Iris pigment epithelial cell (primary cell): ENCODE measurements at places on chromosomes 4 and X.

GRCh38 chr4:11051181-11051580 is 366.6 kb upstream of the CLNK start:
- no peak for DNase-seq

- peak; percentile 54 for DNase-seq
Observed at GRCh38 chr4:86960557-86960961, 25.7 kb downstream of the AFF1 start.

- no peak for DNase-seq
Observed at GRCh38 chr4:68572653-68573170, 3.4 kb downstream of the UGT2B17 start.

GRCh38 chrX:107935200-107935599 is 47.0 kb downstream of the TEX13B start:
- DNase-seq, result peak; percentile 49

GRCh38 chr4:16186986-16187385 is 39.3 kb downstream of the TAPT1 start:
- DNase-seq, result no peak

DNA sequence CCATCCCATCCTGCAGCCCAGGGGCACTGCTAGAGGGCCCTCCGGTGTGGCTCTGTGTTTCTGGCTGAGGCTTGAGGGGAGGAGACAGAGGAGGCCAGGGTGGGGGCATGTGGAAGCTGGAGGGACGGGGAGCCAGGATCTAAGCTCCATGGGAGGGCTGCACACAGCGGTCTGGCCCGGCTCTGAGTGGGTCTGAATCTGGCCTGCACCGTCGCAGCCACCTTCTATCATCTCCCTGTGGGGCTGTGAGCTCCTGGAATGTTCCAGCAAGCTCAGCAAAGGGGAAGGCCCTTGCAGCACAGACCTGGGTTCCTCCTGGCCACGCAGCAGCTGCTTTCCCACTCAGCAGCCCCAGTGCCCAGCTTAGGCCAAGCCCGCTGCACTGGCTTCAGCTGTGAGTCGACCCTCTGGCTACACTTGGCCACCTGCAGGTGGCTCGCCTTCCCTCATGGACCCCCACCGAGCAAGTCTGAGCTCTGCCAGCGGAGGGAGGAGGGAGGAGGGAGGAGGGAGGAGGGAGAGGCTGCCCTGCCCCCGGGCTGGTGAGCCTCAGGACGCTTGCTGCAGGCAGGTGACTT is 5.3 kb downstream of the NKX1-1 start:
- no peak for DNase-seq

- DNase-seq, result no peak
Observed at GRCh38 chrX:148316446-148316845, 184.0 kb upstream of the AFF2 start.

GRCh38 chr4:42152507-42153504 is at the start of gene BEND4:
TSS of gene BEND4 (minus strand) at chr4:42152655. CDS start at chr4:42152143, 512 bp downstream.
- no peak for DNase-seq

DNA sequence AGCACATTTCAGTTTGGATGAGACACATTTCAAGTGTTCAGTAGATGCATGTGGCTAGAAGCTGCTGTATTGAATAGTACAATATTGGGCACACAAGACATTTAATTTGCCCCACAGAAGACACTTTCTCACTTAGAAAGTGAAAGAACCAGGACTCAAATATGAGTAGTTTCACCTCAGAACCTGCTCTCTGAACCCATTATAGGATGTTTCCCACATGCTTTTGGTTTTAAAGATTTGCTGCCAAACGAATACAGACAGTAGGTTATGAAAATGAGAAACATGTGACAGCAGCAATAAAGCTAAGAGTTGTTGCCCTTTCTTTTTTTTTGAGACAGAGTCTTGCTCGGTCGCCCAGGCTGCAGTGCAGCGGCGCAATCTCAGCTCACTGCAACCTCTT is 32.3 kb downstream of the C4orf54 start:
- DNase-seq, result no peak

DNA sequence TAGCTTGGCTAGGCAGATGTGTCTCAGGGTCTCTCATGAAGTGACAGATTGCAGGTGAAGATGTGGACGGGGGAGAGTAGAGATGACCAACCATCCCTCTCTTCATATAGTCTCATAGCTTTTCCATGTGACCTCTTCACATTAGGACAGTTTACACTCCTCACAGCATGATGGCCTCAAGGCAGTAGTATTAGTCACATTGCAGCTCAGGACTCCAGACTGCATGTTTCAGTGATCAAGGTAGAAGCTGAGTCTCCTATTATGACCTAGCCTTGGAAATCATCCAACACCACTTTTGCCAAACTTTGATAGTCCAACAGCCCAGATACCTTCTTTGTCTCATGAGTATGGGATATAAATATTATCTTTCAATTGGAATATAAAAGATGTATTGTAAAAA is 147.7 kb downstream of the GASK1B start:
- no peak for DNase-seq

DNA sequence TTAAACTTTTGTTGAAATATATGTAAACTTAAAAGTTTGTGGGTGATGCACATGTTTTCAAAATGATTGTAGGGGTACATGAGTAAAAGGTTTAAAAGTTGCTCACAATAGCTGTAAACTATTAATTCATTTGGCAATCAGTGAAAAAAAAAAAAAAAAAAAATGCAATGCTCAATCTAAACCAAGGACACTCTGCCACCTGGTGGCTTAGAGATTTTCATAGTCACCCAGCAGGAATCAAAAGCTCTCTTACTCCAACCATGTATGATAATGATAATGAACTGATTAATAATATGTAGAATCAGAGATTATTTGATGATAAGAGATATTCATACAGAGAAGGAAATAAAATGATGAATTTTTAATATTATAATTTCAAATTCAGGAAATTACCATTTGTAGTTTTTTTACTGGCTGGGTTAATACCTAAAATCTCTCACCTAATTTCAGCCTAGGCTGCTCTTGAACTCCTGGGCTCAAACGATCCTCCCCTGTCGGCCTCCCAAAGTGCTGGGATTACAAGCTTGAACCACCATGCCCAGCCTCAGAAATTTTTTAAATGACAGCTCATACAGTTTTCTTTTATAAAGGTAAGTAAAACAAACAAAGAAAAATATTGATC is 46.9 kb upstream of the SLC25A4 start:
- peak; percentile 45 for DNase-seq

- DNase-seq, result peak; percentile 36
Observed at GRCh38 chr4:94660614-94661013, 97.1 kb upstream of the BMPR1B start.

DNA sequence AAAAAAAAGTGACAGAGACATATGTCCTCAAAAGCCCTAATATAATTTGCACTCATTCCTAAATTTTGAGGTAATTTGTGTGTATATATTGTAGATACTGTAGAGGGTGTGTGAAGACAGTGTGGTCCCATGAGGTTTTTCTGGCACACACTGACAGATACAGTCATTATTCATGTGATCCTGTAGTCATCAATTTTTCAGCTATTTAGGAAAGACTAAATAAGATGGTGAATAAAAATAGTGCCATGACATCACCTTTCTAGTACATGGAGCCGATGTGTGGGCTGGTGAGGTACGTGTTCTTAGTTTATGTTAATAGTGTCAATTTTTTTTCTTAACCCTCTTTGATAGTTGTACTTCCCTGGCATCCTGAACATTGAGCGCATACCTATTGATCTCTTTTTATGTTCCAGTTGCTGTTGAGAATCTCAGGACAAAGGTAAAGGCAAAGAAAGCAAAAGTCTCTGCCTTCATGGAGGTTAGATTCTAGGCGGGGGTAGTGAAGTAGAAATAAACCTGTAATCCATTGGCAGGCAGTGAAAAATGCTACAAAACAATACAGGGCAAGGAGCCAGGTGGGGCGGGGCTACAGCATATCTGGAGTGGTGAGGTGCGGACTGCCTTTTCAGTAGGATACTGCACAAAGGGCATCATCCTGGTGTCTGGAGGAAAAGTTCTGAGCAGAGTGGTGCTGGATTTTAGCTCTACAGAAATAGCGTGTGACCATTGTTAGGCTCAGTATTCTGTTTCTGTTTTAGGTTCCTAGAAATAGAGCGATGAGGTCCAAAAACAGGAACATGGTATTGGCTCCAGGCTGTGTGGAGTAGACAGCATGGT is 93.8 kb downstream of the ARHGAP10 start:
- no peak for DNase-seq

GRCh38 chr4:79584902-79585301 is 176.9 kb upstream of the GK2 start:
- no peak for DNase-seq

DNA sequence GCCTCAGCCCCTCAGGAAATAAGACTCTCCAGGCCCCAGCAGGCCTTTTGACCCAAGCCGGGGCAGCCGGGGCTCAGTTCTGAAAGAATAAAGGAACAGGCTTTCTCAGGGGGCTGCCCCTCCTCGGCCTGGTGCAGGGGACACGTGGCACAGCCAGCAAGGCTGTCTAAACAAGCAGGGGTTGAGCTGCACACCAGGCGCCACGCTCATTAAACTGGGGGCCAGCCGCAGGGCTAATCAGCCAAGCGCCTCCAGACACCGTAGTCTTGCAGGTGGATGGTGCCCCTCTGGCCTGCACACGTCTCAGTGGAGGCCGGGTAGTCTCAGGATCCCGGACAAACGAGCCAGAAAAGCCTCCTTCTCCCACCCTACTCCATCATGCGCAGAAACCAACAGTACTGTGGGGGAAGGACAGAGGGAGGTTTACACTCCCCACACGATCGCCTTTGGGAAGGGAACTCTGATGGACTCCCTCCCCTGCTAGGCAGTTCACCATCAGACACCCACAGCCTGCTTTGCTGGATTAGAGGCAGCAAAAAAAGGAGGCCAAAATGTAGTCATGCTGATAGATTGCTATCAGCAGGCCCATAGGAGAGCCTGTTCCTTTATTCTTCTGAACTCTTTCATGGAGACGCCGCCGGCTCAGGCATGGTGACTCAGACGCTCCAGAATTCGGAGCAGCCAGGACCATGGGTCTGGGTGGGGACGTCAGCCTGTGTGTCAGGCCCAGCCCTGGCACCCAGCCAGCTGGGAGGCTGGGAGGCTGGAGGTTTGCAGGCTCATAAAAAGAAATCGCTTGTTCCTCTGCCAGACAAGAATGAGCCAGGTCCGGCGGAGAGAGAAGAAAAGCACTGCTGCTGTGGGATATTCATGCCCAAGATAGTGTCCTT is 342.4 kb downstream of the BCOR start:
- DNase-seq, result peak; percentile 94

GRCh38 chrX:15206306-15206705 is 63.6 kb downstream of the ASB9 start:
- DNase-seq, result no peak

GRCh38 chr4:59936566-59936965 is 1263.6 kb upstream of the ADGRL3 start:
- no peak for DNase-seq

DNA sequence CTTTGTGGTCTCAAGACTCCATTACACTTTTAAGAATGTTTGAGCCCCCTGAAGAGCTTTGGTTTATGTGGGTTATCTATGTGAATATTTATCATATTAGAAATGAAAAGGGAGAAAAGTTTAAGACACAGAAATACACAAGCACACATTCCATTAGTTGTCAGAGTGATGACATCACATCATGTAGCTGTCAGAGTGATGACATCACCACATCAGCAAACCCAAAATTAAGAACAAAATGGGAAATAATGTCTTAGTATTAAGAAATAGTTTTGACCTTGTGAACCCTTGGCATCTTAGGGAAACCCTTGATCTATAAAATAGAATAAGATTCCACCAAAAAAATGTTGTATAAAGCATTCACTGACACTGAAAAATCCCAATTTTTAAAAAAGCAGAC is 195.9 kb downstream of the TSPAN5 start:
- DNase-seq, result no peak

GRCh38 chrX:114071412-114071811 is 512.5 kb upstream of the HTR2C start:
- no peak for DNase-seq

GRCh38 chrX:72381439-72382201 is 75.9 kb upstream of the CITED1 start:
- no peak for DNase-seq

DNA sequence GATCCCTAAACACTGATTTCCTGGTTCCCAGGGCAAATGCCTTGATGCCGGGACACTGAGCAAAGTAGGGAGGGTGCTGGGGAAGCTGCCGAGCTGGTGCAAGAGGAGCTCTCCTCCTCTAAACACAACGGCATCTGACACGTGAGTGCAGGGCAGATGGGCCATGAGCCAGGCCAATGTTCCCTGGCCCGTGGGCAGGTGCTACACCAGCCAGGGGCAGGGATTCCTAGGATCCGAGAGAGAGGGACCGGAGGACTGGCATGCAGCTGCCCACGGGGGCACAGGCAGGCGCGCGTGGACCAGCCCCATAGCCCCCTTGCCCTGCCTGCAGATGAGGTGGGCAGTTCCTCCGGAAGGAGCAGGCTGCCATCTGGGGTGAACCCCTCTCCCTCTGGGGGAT is 66.8 kb upstream of the AFAP1 start:
- no peak for DNase-seq

DNA sequence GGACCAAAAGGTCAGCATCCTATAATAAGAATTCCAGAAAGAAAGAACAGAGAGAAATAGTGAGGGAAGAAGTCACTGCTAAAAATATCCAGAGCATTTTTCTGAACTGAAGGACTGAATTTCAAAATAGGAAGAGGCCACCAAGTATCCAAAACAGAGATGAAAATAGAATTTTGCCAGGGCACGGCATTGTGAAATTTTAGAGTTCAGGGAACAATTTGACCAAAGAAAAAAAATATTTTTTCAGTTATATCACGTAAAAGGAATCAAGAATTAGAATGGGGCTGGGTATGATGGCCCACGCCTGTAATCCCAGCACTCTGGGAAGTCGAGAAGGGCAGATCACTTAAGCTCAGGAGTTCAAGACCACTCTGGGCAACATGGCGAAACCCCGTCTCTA is 65.4 kb downstream of the FGFBP1 start:
- no peak for DNase-seq

- no peak for DNase-seq
Observed at GRCh38 chr4:108431986-108432385, 188.4 kb upstream of the RPL34 start.

DNA sequence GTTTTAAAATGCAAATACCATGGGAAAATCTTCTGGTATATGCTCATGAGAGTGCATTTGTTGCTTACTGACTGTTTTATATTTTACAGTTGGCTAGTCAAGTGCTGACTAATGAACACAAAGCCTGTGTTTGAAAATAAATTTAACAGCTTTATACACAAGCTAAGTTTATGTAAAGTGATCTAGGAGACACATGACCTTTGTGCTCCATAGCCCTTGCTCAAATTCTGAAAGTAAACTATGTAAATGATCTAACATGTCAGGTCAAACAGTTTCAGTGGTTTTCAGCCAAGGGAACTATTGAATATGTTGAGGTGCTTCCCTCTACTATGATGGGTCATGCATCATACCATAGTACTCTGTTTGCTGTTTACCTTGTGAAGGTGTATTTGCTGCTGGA is 36.7 kb downstream of the DIAPH2 start:
- DNase-seq, result peak; percentile 11

GRCh38 chr4:6499238-6499600 is 26.8 kb upstream of the PPP2R2C start:
- no peak for DNase-seq

DNA sequence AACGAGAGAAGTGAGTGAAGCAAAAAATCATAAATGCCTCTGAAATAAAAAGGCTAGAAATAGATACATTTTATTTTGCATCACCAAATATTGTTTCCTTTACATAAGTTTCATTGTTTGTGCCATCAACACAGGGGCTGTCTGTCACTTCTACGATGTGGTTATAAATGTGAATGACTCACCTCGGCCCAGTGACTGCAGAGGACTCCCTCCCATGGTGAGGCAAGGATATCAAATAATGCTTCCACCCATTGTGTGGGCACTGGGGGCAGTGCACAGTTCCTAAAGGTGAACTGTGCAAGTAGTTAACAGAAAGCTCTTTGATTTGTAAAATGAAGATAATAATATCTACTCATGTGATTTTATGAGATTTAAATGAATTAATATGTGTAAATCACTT is 230.3 kb upstream of the NEIL3 start:
- DNase-seq, result no peak
